Adipocyte (in vitro differentiated cells): ENCODE measurements at places on chromosomes 1 and 21.

DNA sequence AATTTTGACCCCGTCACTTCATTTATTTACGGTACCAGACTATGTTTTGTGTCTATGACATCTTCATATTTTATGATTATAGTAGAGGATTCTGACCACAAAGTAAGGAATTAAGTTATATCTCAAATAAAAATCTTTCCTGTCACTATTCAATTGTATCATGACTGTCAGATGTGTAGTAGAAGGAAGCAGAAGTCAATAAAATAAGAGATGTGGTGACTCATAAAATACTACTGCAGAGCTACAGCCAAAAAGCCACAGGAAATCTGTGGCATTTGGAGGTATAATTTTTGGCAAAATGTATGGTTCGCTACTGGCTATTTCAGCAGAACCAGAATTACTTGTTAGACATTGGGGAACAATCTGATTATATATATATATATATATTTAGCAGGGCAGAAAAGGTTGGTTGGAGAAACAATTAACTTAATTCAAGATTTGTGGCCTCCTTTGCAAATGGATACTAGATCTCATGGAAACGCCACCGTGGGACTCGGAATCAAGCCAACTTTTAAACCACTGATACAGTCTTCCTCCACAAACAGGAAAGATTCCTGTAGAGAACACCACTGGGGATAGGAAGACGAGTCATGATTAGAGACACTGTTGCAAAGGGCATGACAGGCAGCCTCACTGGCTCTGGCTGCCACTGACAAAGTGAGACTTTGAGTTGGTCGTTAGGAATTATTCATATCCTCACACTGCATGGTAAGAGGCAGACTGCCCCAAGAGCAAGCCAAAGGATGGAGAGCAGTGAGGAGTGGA, 5.1 kb downstream of the FCRL2 start:
- DNase-seq, result no peak

- DNase-seq, result no peak
Measured at GRCh38 chr1:87190402-87190801, 138.3 kb upstream of the LMO4 start.

DNA sequence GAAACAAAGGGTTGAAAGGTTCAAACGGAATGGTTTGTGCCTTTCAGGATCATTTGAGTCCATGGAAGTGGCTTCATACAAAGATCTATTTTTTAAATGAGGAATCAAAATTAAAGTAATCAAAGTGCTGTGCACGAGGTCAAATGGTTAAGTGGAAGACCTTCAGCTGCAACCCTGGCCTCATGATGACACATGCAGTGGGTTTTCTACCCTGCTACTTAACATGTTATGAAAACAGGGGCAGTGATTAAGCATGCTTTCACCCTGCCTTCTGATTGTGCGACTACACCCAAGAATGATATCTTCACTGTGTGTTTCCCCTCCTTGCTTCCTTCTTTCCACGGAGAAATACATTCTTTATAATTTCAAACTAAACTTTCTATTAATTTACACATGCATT, 604.2 kb downstream of the LRRIQ3 start:
- DNase-seq, result no peak

DNA sequence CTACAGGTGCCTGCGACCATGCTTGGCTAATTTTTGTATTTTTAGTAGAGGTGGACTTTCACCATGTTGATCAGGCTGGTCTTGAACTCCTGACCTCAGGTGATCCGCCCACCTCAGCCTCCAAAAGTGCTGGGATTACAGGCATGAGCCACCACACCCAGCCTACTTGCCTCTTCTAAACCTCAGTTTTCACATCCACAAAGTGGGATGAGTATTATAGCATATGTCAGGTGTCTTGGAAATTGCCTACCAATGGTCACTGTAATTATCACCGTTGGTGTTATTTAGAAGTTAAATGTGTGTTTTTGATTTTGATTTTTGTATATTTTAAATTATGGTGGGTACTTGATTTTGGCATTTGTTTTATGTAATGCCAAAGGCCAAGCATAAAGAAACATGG, 36.7 kb downstream of the SLC44A3 start:
- DNase-seq, result no peak

DNA sequence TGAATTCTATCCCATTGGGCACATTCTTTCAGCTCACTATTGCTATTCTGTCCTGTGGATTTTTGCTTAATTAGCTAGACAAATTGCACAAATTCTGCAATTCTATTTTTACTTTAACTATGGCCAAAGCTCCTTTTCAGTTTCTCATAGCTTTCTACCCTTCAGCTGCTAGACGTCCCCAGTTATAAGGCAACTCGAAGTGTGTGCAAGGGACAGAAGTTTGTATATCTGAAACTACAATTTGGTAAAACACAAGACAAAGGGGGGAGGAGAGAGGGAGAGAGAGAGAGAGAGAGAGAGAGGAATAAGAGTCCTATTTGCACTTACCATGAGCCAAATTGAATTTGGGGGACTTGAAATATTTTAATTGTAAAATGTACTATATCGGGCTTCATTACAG, 91.8 kb downstream of the SETD4 start:
- DNase-seq, result no peak

- no peak for DNase-seq
Measured at GRCh38 chr1:71834601-71835441, 447.5 kb downstream of the NEGR1 start.

DNA sequence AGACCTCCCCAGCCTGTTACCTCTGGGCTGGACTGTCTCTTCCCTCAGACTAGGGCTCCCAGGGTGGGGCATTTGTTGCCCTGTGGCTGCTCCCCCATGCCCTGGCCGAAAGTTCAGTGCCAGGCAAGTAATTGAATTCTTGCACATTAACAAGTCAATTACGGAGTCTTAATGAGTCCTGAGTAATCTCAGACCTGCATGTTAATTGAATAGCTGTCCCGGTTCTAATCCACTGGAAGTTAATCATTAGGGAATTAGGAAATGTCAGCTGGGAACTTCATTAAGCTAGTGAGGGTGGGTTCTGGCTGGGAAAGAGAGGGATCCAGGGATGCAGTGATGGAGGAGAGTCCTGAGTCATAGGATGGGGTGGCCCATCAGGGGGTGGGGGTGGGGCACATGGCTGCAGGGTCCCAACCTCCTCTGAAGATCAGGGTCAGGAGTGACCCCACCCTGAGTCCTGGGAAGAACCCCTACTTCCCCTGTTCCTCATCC, 47.1 kb upstream of the CSF3R start:
- no peak for DNase-seq

DNA sequence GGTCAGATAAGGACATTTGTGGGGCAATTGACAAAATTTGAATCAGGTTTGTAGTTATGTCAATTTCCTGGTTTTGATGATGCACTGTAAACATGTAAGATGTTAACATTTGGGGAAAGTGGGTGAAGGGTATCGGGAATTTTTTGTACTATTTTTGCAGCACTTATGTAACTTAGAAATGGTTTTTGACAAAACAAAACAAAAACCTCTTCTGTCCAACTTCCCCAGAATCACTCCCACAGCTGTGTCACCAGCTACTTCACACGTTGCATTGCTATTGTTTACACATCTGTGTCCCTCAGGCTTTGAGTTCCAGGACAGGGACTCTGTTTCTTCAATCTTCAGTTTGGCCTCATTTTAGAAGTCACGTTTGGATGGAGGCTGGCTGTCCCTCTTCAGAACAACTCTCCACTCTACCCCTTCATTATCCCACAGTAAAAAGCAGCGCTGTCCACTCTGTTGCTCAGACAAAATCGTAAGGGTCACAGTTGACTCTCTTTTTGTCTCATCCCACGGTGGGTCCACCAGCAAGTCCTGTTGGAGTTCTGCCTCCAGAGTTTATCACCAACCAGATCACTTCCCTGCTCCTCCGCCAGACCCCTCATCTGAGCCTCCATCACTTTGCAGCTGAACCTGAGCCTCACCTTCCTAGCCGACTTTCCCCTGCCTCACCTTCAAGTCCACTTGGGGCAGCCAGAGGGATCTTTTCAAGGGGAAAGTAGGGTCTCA, 63.2 kb downstream of the NENF start:
- no peak for DNase-seq

DNA sequence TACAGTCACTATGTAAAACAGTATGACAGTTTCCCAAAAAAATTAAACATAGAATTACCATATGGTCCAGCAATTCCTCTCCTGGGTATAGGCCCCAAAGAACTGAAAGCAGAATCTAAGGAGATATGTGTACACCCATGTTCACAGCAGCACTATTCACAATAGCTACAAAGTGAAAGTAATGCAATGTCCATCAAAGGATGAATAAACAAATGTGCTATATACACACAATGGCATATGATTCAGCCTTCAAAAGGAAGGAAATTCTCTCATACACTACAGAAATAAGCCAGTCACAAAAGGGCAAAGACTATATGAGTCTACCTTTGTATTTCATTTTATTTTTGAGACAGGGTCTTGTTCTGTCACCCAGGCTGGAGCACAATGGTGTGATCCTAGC, 120.4 kb downstream of the TOMM20 start:
- no peak for DNase-seq

GRCh38 chr1:195979646-195980045, 628.6 kb downstream of the KCNT2 start:
- no peak for DNase-seq

GRCh38 chr1:197092491-197093023, 25.5 kb upstream of the F13B start:
- peak; percentile 40 for DNase-seq

DNA sequence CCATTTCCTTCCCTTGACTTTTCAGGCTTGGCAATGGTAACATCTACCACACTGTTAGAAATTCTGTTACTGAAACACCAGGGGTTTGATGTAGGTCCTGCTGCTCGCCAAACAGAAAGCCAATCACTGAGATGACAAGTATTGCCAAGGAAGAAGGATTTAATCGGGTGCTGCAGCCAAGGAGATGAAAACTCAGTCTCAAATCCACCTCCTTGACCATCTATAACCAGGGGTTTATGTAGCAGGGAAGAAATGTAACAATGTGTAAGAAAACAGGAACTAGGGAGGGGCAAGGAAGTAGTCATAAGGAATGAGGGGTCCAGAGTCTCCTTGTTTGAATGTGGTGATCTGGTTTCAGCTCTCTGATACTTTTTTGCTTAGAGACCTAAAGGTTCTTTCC, 25.4 kb downstream of the PLA2G2A start:
- no peak for DNase-seq

DNA sequence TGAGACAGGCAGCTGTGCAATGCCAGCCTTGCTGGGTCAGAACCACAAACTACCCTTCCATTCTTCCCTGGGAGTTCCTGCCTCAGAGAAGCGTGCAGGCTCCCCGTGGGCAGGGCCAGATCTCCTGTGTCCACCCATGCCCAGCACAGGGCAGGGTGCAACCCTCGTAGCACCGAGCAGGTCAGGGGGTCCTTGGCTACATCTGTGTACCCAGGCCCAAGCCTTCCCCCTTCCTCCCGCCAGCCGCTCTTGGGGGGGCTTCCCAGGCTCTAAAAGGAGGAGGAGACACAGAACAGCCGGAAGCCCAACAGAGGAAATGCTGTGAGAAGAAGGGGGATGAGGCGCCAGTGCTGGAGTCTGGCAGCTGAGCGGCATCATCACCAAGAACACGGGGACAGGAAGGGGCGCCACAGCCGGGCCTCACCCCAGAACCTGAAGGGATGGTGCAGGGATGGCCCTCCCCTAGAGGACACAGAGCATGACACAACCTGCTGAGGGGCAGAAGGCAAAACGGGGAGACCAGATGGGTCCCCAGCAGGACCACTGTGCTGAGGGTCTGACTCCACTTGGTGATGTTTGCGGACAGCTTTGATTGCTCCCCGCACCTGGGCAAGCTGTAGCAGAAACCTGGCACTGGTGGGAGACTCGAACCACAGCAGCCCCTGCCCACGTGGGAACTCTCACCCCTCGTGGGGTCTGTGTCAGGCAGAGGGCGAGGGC, 233.2 kb downstream of the NPHP4 start:
- no peak for DNase-seq

- DNase-seq, result no peak
Measured at GRCh38 chr1:24329331-24329730, 10.2 kb downstream of the GRHL3 start.

GRCh38 chr1:4055294-4055967, 155.4 kb upstream of the C1orf174 start:
- DNase-seq, result no peak

- DNase-seq, result no peak
Measured at GRCh38 chr1:229570305-229570704, 11.8 kb upstream of the ABCB10 start.

DNA sequence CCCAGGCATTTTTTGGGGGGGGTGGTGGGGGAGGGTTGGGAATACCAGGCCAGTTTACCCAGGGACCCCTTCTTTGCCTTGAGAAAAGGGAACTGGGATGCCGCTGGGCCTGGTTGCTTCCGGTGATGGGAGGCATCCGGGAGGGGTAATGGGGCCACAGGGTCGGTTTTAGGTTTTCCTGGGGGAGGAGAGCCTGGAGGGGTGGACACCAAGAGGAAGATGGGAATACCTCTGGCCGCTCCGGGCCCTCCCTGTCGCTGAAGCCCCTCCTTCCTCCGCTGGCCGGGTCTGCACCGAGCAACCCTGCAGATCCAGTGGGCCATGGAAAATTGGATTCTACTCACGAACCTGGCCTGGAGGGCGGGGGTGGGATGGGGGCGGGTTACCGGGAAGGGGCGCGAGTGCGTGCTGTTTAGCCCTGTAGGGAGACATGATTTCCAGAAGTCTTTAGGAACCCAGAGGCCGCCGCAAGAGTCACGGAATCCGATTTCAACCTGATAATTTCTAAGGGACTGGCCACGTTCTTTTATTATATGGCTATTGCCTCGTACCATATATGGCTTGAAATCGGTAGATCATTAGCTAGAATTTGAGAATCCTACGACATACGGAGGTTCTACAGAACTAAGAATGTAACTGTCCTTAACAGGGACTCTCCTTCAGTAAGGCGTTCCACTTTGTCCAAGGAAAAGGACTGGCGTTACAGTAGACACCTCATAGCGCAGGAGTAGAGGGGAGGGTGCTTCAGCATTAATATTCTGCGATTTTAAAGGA, 749 bp downstream of the AKIRIN1 start:
- peak; percentile 71 for DNase-seq

GRCh38 chr1:114232691-114233090, 79.0 kb upstream of the SYT6 start:
- DNase-seq, result no peak
